ENCODE measurements at places on chromosomes 11 and 22.

DNA sequence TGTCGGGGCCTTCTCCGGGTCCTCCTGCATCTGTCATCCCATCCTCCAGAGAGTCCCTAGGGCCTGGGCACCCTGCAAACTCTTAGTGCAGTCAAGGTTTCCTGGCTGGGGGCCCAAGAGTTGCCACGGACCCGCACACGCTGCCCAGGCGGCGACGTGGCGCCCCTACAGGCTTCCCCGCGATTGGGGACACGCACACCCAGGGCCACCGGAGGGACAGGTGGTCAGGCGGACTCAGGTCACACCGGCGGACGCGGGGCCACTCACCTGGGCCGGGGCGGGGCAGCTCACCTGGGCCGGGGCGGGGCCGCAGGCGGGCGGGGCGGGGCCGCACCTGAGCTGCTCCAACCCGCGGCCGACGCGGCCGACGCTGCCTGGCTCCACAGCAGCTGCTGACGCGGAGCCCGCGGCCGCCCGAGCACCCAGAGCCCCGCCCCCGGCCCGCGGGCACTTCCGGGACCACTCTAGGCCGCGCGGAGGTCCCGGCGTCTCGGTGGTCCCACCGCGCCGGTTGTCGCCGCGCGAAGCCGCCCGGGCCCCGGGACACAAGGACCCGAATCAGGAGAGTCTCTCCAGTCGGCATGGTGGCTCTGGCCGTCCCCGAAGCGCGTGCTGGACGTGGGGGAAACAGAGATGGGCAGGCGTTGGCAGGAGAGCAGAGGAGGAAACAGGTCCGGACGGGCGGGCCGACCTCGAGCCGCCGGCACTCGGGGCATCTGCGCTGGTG is at the start of gene ZNF70:
TSS of gene ZNF70 (minus strand) at position 399 of the 727 bp plus-strand sequence. CDS start 5,972 bp downstream, outside the sequence.
- DNase-seq = no peak

DNA sequence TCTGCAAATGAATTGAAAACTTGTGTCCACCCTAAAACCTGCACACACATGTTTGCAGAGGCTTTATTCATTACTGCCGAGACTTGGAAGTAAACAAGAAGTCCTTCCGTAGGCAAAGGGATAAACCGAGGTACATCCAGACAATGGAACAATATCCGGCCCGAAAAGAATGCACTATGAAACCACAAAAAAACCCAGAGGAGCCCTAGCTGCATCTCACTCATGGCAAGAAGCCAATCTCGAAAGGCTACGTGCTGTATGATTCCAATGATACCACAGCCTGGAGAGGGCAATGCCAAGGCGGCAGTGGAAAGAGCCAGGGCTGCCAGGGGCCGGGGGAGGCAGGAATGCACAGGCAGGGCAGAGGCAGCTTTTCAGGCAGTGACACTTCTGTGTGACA is 3.2 kb upstream of the MRPL23 start:
- DNase-seq = no peak

DNA sequence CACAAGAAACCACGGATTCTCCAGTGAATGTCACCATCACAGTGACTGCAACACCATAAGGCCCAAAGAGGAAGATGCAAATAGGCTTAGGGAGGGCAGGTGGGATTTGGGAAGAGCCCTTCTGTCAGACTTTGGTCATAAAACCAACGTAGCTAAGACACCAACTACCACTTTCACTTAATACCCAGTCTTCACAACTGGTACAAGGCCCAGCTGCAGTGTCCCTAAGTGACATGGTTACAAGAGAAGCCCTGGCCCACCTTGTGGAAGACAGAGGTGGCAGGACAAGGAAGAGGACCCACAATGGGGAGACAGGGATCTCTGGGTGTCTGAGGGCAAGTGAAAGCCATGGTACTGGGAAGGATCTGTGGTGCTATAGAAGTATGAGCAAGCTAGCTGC is 10.0 kb downstream of the VSIG10L2 start:
- DNase-seq = no peak

GRCh38 chr11:33461369-33462125 is 204.4 kb downstream of the HIPK3 start:
- DNase-seq = no peak

DNA sequence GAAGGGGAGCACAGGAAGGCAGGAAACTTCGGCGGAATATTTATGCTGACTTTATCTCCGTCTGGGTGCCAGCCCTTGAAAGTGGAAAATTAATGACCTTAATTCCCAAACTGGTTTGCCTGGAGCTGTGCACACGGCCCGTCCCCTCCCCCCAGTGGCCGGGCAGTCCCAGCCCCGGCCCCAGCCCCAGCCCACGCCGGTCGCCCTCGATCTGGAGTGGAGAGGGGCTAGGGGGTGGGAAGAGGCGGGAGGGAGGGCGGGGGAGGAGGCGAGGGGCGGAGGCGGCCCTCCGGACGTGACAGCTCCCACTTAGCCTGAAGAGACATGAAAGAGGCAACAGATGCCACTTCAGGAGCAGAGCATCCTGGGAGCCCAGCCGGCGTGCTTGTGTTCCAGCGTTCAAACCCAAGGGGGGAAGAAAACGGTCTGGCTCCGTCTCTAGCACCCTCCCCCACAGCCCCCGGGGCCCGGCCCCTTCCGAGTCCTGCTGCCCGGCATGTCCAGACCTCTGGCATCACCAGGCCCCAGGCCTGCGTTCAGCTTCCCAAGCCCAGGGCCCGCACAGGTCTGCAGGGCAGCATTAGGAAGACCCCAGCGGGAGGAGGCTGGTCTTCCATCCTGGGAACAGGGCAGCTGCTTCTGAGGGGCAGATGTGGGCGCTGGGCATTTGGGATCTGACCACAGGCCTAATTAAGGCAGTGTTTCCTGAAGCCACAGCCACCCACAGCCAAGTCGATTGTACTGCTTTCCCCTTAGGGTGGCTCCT is 20.0 kb upstream of the LMO1 start:
- peak; percentile 87 for DNase-seq

DNA sequence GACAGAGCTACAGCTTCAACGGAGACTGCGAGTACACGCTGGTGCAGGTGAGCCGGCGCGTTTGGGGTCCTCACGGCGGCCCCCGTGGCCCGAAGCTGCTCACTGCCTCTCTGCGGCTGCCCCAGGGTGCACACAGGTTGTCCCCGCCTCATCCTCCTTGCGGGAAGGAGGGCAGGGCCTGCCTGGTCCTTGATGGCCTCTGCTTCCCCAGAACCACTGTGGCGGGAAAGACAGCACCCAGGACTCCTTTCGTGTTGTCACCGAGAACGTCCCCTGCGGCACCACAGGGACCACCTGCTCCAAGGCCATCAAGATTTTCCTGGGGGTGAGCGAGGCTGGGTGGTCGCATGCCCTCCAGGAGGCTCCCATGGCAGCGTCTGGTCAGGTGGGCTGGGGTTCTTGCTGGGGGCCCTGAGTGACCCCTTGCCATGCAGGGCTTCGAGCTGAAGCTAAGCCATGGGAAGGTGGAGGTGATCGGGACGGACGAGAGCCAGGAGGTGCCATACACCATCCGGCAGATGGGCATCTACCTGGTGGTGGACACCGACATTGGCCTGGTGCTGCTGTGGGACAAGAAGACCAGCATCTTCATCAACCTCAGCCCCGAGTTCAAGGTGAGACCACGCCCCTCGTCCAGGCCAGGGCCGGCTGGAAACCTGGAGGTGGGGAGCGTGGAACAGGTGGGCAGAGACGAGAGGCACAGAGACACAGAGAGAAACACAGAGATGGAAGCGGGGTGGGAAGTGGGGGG is 19.4 kb downstream of the MUC5AC start:
- no peak for DNase-seq

- no peak for DNase-seq
Measured at GRCh38 chr11:9639099-9639498, 24.8 kb upstream of the SWAP70 start.

DNA sequence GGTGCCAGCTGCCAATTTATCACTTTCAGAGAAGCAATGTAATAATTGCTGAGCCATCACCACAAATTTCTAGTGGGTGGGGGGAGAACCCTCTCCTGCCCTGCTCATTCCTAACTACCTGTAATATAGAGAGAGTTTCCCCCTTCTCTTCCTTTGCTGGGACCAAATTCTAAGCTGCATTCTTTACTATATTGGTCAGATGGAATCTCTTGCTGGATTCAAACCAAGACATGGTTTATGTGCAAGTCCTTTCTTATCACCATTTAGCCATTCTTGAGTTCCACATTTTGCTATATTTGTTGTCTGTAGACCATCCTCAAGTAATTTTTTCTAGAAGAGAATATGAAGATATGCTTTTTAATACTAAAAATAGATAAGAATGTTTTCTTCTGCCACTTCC is 452.1 kb downstream of the MN1 start:
- DNase-seq = no peak

DNA sequence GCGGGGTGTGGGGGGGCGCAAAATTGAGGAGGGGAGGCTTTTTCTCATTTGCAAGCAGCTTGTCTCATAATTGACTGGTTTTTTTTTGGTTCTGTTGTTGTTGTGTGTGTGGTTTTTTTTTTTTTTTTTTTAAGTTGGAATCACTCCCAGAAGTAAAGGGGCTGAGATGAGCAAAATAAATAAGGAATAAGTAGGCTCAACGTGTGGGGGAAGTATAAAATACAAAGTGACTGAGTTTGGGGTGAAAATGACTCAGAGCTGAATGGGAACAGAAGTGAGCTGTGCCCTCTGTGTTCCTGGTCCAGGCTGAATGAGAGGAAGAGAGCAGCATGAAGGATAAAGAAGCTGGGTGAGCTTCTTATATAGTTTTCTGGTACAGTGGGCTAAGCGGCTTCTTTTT is 90.0 kb downstream of the GRIK4 start:
- no peak for DNase-seq

DNA sequence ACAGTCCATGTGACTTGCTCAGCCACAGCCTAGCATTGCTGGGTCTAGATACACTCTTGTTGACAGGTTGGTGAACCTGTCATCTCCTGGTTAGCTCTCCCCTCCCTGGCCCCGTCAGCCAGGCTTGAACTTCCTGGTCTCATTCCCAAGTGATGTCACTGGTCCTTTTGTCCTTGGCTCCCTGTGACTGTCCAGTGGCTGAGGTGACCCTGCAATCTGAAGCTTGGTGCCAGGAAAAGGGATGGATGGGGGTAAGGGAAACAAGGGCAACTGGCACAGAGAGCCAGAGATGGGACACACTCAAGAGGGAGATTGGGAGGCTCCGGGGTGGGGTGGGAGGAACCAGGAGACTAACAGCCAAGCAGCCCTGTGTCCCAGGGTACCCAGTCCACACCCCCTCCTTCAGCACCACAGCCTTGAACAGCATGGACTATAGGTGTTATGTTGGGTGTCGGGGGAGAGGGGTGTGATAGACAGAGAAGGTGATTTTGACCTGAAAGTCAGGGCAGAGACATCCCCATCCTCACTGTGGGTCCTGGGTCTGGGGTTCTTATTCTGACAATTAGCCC is 63.8 kb upstream of the THY1 start:
- DNase-seq = no peak

GRCh38 chr11:8810540-8811301 is 100.3 kb upstream of the AKIP1 start:
- DNase-seq = peak; percentile 54

- DNase-seq = no peak
Measured at GRCh38 chr11:47766509-47767227, 473 bp downstream of the FNBP4 start.

- DNase-seq = no peak
Measured at GRCh38 chr11:94169930-94170545, 41.4 kb downstream of the PANX1 start.

GRCh38 chr11:112548641-112549040 is 288.0 kb upstream of the PLET1 start:
- no peak for DNase-seq

DNA sequence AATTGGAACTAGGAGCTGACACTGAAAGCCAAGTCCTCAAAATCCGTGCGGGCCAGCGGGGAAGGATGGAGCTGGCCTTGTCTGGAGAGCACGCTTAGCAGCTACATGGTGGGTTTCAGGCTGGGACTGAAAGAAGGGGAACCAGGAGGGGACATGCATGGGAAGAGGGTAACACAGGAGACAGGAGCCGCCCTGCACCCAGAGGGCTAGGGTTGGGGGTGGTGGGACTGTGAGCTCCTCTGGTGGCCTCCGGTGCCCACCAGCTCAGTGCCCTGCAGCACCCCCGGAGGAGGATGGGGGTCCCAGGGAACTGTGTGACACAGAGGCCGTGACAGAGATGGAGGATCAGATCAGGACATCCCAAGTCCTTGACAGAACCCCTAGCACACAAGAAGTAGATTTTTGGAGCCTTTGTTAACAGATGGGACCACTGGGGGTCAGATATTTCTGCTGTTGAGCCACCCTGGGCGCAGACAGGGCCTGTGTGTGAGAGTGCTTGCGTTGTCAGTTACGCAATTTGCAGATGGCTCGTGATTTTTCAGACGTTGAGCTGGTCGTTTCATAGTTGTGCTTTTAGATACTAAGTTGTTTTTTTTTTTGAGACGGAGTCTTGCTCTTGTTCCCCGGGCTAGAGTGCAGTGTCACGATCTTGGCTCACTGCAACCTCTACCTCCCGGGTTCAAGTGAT is 21.3 kb upstream of the GRAMD4 start:
- DNase-seq = no peak

- DNase-seq = no peak
Measured at GRCh38 chr11:54946424-54946823, 239.8 kb downstream of the OR4A5 start.

- no peak for DNase-seq
Measured at GRCh38 chr22:30290342-30291057, 1.2 kb upstream of the CASTOR1 start.

GRCh38 chr11:111454561-111455192 is 57.5 kb downstream of the BTG4 start:
- no peak for DNase-seq

DNA sequence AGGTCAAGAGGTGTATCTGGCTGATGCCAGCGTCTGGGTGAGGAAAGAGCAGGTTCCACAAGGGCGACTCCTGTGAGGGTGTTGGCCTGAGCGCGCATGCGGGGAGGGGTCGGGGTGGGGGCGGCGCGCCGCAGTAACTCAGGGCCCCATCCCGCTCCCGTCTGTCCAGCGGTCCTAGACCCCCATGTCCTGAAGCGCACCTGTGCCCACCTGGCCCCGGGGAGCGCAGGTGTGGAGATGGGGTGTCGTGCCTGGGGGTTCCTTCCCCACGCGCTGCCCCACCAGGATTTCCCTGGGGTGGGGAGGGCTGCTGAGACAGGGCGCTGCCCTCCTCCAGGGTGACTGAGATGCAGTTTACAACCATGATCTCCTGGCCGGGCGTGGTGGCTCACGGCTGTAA is 20.9 kb downstream of the RNH1 start:
- no peak for DNase-seq

GRCh38 chr11:72349053-72349452 is 85.3 kb downstream of the CLPB start:
- no peak for DNase-seq

- DNase-seq = no peak
Measured at GRCh38 chr11:3880724-3881123, 25.3 kb downstream of the STIM1 start.

DNA sequence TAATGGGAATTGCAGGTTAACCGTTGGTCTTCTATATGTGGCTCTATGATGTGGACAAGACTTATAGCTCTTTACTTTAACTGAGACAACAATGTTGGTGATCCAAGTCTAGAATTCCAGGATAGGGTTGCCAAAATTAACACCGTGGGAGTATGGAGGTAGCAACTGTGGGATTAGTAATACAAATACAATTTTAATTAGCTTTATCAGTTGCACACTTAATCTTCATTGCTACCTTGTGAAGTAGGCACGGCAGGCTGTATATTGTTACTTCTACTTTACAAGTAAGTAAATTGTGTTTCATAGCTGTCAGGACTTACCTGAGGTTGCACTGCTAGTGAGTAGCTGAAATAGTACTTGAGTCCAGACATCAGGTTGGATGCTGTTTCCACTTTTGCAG is 21.0 kb downstream of the MTMR3 start:
- DNase-seq = no peak
